Subcutaneous adipose tissue (tissue), 4 donors: ENCODE measurements at places on chromosomes 12 and 14. TPM values are rescaled to one million over a fixed set of nuclear protein-coding genes. Genes with fewer than 3 reads are reported as not detected.

RERG gene
- 42.4 TPM for total RNA-seq

BRI3BP gene
- total RNA-seq = 5.8 TPM

CLEC1A gene
- total RNA-seq = 10.7 TPM

DAO gene
- total RNA-seq = not detected

CFAP251 gene
- total RNA-seq = 4.6 TPM

GPR135 gene
- 8.2 TPM for total RNA-seq
